ENCODE measurements at places on chromosomes 2 and 18. TPM values are rescaled to one million over a fixed set of nuclear protein-coding genes. Genes with fewer than 3 reads are reported as not detected.
A peak's percentile ranks its signal among the peaks of the same experiment; 100 is the strongest.

- DNase-seq = no peak
Observed at GRCh38 chr2:146853741-146854444, 990.9 kb upstream of the ACVR2A start.

- DNase-seq = peak; percentile 47
Observed at GRCh38 chr2:102520009-102520408, 47.0 kb downstream of the SLC9A4 start.

- no peak for DNase-seq
Observed at GRCh38 chr2:122166820-122167219, 411.4 kb downstream of the TSN start.

DNA sequence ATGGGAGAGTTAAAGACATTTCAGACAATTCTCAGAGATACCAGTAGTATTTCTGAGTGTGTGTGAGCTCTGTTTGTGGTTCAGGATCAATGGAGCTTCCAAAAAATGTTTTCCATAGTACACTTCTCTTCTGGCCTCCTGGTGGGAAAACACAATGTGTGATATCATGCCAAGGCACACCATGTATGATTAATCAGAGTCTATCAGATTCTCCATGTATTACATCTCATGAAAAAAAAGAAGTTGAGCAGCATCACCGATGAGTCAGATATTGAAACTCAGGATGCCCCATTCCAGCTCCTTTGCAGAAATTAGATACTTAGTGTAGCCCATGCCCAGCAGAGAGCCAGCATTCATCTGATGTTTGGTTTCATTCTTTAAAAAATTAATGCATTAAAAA lies 620.3 kb upstream of the POU3F3 start:
- DNase-seq = no peak

- DNase-seq = no peak
Observed at GRCh38 chr18:9570255-9570654, 44.1 kb downstream of the PPP4R1 start.

DNA sequence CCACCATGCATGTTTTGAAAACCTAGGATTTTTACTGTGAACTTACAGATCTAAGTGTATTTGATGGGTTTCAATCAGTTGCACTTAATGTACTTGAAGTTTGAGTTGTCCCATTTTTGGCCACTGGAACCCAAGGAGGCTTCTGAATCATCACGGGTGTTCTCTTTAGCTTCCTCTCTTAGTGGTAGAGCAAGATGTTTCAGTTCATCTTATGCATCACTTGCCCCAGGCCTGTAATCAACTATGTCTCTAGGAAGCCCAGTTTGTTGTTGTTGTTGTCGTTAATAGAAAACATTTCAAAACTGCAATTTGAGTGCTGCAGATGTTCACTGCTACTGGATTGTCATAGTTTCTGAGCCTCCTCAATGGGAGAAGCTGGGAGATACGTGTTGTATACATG lies 97.0 kb downstream of the FHOD3 start:
- no peak for DNase-seq

- no peak for DNase-seq
Observed at GRCh38 chr2:201248288-201248844, 12.0 kb upstream of the CASP8 start.

GRCh38 chr2:35416391-35417140 lies 939.0 kb upstream of the CRIM1 start:
- DNase-seq = no peak

DNA sequence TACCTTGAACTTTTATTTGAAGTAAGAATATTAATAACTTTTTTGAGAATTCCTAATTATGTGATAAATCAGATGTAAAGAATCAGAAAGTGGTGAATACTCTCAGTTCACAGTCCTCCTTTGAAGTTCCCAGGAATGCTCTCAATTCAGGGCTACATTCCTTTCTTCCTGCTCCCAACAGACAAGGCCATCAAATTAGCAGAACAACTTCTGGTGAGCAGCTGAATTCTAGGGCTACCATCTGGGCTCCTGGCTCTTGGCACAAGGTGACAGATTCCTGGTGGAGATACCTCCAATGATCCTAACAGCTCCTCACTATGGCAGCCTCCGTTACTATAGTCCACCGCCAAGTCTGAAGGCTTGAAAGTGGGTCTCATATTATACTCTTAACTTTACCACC lies 37.8 kb upstream of the OLA1 start:
- DNase-seq = no peak

GRCh38 chr2:59806486-59806885 lies 747.0 kb downstream of the BCL11A start:
- DNase-seq = no peak

- no peak for DNase-seq
Observed at GRCh38 chr2:185484602-185485001, 254.0 kb upstream of the FSIP2 start.

DNA sequence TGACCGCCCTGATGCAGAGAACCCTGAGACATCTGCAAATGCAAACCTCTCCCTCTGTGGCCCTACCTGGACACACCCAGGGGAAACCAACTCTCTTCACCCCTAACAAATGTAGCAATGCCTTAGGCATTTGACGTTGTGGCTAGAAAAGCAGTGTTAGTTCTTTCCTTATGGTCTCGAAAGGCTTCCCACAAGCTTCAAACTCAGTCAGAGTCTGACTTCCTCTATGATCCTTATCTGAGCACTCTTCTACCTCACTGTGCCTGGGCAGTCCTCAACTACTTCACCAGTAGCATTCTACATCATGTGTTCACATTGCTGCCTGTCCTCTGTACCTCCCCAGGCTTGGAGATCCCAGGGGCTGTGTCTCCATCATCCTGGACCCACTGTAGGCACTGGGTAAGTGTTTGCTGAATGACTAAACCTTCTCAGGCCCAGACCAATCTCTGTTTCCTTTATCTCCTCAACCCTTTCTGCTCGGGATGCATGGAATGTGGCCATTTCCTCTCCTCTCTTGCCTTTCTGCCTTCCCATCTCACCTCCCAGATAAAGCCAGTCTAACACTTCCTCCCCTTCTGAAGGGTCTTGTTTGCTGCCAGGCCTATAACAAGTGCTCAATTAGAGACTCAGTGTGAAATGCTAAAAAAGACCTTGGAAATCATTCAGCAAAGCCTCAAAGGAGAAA lies 91.7 kb upstream of the ACAA2 start:
- DNase-seq = no peak

The CD8B2 gene
- not detected for total RNA-seq

DNA sequence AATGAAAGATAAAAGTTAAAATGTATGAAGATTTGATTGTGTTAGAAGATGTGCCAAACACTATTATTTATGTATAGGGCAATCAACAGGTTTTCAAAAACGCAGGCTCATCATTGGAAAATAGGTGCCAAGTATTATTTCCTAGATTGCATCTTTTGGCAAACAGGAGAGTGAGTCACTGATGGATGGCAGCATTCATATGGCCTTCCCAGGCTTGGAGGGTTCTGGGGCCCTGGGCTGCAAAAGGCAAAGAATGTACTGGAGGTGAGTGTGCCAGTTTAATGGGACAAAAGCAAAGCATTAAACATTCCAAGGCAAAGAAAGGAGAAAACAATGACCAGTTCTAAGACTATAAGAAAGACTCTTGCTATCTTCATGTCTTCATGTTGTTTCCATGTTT lies 379.4 kb downstream of the RIT2 start:
- DNase-seq = no peak

- DNase-seq = peak; percentile 57
Observed at GRCh38 chr2:235433860-235434259, 60.0 kb upstream of the AGAP1 start.

DNA sequence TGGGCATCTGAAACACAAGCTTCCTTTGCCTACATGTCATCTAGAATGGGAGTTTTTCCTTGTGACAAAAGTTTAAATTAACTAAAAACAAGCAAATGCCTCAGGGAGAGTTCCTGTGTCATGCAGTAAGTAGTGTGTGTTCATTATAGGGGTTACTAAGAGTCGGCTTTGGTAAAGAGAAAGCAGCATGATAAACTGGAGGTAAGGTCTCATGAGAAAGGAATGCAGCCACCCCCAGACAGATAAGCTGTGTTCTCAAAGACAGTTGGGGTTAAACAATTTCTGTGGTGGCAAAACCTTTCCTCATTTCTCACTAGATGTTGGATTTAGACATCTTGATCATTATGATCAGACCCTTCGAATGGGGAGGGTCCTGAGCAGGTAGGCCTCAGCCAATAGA lies 129.7 kb downstream of the MAP4K4 start:
- DNase-seq = peak; percentile 77

DNA sequence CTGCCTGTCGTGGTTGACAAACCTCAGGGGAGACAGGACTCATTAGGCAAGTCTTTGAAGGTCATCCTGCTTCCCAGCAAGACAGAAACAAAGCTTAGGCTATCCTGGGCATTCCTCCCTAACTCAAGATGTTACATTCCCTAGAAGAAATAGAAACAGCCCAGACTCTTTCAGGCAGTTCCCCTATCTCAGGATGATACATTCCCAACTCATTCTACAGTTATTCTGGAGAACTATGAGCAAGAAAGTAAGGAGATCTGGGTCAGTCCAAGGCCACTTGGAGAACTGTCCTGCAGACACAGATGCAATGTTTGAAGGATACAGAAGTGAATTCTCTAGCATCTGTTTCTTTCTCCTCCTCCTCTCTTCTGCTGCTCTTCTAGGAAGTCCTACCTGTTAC lies 220.1 kb upstream of the NCKAP5 start:
- no peak for DNase-seq

- DNase-seq = no peak
Observed at GRCh38 chr2:44934983-44935728, 6.3 kb upstream of the SIX3 start.

DNA sequence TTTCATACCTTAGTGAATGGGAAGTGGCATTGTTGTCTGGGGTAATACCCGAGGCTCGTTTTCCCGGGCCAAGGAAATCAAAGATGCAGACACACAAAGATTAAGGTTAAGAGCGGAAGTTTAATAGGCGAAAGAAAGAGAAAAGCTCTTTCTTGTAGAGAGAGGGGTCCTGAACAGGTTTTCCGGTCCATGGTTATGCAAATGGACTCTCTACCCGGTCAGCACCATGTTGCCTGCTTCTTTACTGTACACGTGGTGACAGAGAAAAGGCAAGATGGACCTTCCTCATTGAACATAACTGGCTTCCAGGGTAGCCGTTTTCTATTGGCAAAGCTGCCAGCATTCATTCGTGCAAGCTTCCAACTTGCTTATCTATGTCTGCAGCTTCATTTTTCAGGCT lies 2063.5 kb downstream of the SUCLG1 start:
- no peak for DNase-seq

GRCh38 chr2:65724752-65725151 lies 292.4 kb upstream of the SPRED2 start:
- DNase-seq = no peak

The PNKD gene
- 121 TPM for total RNA-seq

GRCh38 chr2:162710287-162710890 lies 128.2 kb downstream of the KCNH7 start:
- peak; percentile 45 for DNase-seq

DNA sequence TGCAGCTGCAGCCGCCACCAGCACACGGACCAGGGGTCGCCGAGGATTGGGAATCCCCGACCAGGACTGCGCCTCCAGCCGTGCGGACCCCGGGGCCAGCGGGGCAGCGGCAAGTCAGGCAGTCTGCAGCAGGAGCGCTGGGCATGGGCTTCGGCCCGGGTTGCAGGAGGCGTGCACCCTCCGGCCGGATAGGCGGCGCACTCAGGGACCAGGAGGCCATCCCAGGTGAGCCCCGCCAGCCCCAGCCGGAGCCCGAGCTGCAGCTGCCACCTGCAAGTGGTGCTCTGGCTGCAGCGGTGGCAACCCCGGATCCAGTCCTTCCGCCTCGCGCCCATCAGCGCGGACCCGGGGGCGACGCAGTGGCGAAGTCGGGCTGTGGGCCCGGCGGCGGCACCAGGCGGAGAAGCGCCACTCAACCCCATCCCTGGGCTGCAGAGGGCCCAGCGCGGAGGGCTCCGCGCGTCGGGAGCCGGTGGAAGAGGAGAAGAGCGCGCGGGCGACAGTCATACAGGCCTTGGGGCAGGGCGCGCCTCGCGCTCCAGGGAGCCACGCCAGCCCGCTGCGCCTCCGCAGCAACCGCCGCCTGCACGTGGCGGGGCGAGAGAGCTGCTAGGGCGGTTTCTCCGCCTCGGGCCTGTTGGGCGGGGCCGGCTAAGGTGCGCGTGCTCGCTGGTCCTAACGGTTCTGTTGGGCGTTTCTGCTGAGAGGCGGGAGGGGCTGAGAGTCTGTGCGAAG lies 73.8 kb downstream of the RPIA start:
- DNase-seq = peak; percentile 58

GRCh38 chr2:132415915-132416722 lies 486 bp upstream of the GPR39 start:
- DNase-seq = peak; percentile 97

GRCh38 chr2:10963155-10963554 lies 51.4 kb downstream of the KCNF1 start:
- peak; percentile 30 for DNase-seq

- no peak for DNase-seq
Observed at GRCh38 chr2:188495969-188496431, 204.3 kb downstream of the GULP1 start.

DNA sequence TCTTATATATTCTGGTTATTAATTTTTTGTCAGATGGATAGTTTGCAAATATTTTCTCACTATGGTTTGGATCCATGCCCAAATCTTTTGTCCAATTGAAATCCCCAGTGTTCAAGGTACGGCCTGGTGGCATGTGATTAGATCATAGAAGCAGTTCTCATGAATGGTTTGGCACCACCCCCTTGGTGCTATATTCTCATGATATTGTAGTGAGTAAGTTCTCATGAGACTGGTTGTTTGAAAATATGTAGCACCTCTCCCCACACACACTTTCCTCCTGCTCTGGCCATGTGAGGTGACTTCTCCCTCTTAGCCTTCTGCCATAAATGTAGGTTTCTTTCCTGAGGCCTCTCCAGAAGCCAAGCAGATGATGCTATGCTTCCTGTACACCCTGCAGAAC lies 107.7 kb upstream of the KYNU start:
- DNase-seq = no peak

GRCh38 chr2:53067056-53067455 lies 700.5 kb upstream of the CHAC2 start:
- DNase-seq = no peak

The ALKAL2 gene
- total RNA-seq = 0.45 TPM

DNA sequence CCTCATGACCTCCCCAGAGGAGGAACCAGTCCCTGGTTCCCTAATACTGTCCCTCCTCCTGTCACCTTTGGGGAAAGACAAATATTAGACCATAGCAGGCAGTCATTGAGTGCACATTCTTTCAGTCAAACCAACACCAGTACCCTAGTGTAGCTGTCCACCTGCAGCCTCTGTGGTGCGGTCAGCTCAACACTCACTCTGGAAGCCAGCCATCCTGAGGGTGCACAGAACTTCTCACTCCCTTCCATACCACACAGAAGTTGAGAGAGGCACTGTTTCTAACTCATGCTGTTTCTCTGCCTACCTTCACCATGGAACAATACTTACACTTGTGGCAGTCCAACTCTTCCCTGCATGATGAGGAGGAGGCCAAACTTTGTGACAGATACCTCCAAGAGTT lies 232.6 kb upstream of the FBXO11 start:
- no peak for DNase-seq

GRCh38 chr18:64082054-64082453 lies 66.8 kb downstream of the LINC00305 start:
- DNase-seq = no peak

The CHST10 gene
- not detected for total RNA-seq

DNA sequence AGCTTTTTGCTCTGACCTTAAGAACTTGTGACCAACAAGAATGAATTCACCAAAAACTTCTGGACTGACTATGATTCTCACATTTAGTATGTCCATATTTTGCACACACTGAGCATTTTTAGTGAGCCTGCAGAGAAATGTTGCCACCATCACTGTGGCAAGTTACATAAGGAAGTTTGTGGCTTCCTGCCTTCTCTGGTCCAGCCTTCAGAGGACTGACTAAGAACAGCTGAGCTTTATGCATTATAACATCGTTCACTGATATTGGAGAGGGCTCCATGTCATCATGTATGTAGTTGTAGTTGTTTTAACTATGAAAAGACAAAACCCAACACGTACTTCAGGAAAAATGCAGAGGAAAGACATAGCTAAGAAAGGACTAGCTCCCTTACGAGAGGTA lies 218.0 kb upstream of the CRIM1 start:
- DNase-seq = no peak

Data from stomach (tissue), 19 donors.